Esophagus mucosa (tissue), 1 donor: ENCODE measurements at places on chromosomes 7 and 10. TPM values are rescaled to one million over a fixed set of nuclear protein-coding genes. Genes with fewer than 3 reads are reported as not detected.
A peak's percentile ranks its signal among the peaks of the same experiment; 100 is the strongest.

DNA sequence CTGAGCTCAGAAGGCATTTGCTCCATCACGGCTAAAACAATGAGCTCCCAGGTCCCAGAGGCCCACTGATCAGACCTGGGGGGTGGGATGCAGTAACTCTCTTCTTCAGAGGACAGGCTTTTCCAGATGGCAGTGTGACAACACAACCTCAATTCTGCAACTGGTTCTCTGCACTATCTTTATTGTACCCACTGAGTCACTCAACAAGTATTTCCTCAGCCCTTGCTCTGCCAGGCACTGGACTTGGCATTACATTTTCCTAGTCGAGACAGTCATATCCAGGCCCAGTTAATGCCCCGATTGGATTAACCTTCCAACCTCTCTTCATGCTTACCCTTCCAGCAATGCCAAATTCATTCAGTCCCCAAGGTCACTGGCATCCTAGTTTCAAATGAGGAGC lies 72.6 kb downstream of the JAZF1 start:
- peak; percentile 74 for ATAC-seq

The ZNF107 gene
- total RNA-seq = 2.3 TPM

- ATAC-seq = no peak
Measured at GRCh38 chr10:31099094-31099493, 67.4 kb upstream of the ZNF438 start.

DNA sequence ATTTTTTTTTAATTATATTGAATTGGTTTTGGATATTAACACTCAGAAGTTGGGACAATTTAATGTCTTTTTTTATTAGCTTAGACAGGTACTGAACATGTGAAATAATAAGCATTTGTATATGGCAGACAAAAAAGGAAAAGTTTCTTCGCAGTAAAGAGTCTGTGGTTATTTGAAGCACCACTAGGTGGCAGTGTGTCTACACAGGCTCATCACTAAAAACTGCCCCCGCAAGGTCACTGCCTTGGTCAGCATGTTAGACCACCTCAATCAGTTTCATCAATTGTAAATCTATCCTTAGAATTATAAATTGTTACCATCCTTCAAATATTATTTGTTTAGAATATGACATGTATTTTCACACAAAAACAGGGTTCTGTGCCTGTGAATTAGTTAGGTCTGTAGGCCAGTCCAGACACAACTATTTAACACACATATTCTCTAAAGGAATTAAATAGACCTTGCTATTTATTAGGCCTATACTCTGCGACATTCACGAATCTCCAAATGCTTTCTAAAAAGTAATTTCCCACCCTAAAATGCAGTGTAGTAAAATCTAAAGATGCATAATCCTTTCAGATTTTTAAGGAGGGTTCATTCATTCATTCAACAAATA lies 17.0 kb downstream of the PNLIPRP3 start:
- ATAC-seq = no peak

The BRAF gene
- total RNA-seq = 16.9 TPM
